NCI-H460 (cell line): ENCODE measurements at places on chromosomes 4 and X.

DNA sequence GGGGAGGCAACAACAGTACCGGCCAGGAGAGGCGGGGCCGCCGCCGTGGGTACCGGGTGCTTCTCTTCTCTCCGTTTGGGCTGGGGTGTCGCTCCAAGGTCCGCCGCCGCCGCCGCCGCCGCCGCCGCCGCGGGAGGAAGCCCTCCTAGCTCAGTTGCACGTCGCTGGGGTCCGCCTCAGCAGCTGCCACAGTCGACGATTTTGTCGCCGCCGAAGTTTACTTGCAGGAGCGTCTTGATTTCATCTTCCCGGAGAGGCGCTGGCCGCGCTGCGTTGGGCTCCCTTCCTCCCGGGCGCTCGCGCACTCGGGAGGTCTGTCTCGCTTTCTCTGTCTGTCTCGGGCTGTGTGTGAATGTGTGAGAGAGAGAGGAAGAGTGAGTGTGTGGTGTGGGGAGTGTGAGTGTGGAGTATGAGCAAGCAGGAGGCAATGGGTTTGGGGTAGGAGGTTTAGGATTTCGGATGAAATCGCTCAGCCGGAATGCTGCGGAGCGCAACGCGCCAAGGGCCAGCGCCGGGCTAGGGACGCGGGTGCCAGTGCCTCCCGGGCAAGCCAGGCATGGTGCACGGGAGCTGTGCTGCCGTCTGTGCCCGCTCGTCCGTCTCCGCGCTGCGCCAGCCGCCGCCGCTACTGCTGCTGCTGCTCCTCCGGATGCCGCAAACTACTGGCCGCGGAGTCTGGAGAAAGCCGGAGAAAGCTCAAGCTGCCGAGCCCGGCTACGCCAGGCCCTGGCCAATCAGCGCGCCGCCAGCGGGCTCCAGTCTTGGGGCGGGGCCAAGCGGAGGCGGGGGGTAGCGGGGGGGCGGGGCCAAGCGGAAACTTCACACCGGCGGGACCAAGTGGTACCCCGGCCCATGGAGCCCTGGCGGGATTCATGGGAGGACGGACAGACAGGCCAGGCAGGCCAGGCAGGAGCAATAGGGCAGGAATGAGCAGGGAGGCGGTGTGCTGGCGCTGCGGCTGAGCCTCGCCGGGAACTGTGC is at the start of gene PCDH19:
Gene PCDH19 (minus strand): TSS at position 664 of the 981 bp plus-strand sequence. CDS start 1,676 bp downstream, outside the sequence.
- DNase-seq: peak; percentile 63

DNA sequence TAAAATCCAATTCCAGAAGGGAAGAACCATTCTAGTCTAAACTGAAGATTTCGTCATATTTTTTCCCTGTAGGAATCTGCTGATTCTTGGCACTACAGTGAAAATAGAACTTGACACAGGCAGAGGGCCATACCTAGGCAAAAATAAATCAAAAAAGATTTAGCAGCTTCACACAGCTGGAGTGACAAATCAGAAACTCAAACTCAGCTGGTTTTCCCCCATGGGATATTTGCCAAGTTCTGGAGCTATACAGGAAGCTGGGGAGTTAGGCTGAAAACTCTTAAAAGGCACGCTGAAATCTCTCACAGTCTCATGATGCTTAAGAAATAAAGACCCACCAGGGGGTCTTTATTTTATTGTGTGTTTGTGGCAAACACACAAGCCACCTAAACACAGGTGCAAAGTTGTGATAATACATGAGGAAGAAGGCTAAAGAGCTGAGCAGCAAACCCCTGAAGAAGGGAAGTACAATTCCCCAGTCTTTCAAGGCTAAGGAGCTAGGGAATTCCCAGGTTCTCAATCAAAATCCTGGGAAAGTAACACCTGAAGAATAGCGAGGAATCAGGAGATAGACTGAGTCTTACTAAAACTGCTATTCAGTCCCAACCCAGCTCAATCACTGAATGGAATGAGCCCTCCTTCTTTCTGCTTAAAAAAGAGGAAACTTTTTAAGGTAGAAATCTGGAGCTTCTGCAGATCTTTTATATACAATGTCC is 32.1 kb upstream of the BEND2 start:
- DNase-seq: no peak

- DNase-seq: no peak
These were observed 73.1 kb downstream of the CXXC4 start for GRCh38 chr4:104421566-104421965.

- DNase-seq: peak; percentile 38
These were observed 229.6 kb downstream of the PRDM5 start for GRCh38 chr4:120692964-120693363.

- DNase-seq: peak; percentile 30
These were observed at the start of gene MAP3K15 for GRCh38 chrX:19514791-19515614. MAP3K15 (minus strand) TSS chrX:19515508; CDS start chrX:19515261, 247 bp downstream.

- no peak for DNase-seq
These were observed 541.3 kb upstream of the TENM3 start for GRCh38 chr4:181701894-181702293.

GRCh38 chrX:153602601-153603000 is 3.7 kb upstream of the CCNQ start:
- DNase-seq: no peak

DNA sequence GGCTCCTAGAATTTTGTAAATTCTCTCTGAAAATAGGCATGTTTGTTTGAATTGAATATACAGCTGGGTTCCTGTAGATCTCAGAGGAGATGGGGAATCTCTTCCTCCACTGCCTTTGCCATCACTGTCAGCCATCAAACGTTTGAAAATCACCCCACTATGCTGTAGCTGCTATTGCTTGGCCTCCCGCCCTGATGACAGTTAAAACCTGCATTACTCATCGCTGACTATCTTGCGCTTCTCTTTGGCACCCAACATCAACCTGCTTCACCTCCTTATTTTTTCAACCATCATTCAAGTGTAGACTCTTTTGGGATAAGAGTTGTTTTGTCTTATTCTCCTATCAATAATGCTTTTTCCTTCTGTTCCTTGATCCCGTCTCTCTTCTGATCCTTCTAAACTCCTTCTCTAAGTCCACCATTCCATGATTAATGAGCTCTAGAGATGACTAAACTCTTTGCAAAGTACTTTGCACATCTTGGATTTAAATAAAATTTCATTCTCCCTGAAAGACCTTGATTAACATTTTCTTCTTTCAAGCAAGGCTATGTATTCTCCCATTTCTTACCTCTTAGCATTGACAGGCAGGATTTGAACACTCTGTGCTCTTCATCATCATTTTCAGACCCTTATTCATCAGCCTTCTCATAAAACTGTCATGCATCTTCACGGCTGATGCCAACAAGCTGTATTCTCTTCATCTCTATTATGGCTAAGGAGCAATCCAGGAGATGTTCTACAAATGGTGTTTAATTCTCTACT is 133.0 kb downstream of the SNCA start:
- no peak for DNase-seq

DNA sequence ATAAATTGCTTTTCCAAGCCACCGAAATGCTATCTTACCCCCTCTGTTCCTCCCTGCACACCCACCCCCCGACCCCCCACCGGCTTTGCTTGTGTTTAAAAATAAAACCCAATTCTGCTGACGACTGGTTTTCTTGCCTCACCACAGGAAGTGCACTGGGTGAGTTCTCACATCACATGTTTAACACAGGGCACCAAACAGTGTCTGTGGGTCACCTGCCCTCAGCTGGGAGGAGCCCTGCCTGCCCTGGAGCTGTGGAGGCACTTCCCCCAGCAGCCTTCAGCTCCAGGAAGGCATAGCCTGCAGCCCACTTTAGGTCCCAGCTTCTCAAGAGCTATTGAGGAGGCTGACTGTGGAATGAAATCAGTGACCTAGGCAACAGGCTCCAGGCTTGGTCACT is 8.8 kb downstream of the TMEM255A start:
- no peak for DNase-seq

DNA sequence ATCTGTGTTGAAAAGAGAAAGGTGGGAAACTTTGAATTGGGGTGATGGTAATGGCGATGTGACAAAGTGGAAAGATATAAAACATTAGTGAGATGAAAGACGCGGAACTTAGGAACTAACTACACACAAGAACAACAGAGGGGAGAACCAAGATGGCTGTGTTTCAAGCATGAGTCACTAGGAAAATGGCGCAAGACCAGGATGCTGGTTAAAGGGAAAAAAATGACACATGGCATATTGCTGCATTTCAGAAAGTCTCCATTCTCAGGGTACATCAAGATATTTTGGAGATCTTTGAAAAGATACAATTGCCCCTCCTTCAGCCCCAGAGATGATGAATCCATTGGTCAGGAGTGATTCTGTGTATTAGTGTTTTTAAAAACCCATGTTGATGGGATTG is 164.4 kb downstream of the FBXO8 start:
- no peak for DNase-seq

DNA sequence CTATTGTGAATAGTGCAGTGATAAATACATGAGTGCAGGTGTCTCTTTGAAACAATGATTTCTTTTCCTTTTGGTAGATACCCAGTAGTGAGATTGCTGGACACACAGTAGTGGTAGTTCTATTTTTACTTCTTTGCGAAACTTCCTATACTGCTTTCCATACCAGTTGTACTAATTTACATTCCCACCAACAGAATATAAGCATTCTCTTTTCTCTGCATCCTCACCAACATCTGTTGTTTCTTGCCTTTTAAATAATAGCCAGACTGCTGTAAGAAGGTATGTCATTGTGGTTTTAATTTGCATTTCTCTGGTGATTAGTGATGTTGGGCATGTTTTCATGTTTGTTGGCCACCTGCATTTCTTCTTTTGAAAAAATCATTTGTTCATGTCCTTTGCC is 105.9 kb downstream of the COL4A6 start:
- DNase-seq: no peak

GRCh38 chr4:14987054-14987453 is 15.2 kb upstream of the CPEB2 start:
- no peak for DNase-seq

DNA sequence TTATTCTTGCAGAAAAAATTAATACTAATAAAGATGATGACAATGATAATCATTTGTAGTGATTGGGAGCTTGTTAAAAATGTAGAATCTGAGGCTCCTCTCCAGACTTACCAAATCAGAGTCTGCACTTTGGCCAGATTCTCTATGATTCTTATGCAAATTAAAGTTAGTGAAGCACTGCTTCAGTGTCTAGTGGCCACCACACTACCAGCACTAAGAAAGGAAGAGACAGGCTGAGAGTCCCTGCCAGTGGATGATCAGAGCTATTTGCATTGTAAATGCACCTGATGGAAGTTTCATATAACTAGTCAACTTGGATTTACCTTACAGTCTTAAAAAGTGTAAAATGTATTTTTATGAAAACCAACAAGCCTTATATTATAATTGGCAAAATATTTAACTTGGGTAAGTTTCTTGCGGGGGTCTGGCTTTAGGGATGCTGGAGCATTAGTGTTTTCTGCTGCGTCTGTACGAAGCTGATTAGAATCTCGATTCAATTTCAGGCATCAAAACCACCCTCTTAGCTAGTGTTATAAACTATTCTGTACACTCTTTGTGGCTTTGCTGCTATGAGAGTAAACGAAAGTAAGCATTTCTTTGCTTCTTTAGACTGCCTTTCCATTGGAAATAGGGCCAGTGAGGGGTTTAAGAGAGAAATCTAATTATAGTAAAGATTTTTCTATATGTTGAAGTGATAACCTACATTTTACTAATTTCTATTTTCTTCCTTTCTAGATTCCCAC is 114.1 kb downstream of the TLL1 start:
- no peak for DNase-seq

DNA sequence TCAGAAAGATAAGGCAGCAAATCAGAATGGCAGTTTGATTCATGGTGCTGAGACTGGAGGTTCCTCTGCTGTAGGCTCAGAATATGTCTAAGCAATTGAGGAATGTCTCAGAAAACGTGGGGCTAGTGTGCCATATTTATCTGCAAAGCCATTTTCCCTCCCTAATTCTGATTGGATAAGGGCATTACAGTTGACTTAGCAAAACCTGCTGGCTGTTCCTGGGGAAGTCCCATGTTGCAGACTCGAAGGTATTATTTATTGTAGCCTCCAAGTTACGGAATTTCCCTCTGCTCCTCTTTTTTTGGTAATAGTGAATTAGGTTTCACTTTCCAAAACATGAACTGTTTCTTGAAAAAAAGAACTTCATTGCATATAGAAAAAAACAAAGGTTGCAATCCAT is at the start of gene CXCL10:
Gene CXCL10 (minus strand): TSS at position 109 of the 400 bp plus-strand sequence. CDS start 66 bp downstream, at position 43.
- no peak for DNase-seq

DNA sequence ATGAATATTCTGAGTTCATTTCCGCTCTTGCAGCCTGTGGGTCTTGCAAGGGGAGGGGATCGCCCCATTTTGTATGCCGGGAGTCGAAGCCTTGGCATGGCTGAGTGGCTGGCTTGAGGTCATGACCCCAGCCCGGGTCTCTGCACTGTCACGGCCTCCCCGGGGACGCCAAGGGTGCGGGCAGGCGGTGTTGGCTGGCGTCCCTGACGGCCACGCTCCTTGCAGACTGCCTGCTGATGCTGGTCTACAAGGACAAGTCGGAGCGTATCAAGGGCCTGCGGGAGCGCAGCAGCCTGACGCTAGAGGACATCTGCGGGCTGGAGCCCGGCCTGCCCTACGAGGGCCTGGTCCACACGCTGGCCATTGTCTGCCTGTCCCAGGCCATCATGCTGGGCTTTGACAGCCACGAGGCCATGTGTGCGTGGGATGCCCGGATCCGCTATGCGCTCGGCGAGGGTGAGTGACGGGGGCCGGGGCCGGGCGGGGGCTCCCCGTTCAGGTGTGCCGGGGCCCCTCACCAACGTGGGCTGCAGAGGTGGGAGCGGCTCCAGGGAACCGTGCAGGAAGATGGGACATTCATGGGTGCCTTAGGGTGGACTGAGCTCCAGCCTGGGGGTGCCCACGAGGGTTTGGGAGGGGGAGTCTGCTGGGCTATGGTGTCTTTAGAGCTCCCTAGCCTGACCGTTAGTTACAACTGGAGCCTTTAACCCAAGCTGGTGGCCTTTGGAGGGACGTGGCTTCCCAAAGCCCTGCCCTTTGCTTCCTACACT is 10.3 kb downstream of the DOK7 start:
- no peak for DNase-seq

DNA sequence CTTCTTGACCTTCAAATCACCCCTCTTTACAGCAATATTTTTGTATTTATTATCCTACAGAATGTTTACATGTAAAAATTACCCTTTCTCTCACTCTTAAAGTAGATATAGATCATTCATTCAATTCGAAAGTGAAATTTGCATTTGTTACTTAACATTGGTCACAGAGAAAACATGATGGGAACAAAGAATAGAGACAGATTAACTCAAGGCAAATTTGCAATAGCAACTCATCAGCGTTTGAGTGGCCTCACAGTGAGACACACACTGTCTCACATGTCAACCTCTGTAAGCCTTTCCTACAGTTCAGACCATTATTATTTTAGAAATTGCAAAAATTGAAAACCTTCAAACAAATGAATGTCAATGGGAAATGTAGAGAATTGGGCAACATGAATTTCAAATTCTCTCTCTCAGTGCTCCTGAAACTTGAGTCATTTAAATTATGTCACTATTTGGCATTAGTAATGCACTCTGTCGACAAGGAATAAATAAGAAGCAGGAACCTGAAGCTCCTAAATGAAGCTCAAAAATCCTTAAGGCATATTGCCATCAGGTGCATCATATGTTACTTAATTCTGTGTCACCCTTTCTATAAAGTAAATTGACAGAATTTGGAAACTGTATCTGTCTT is 148.3 kb upstream of the ANXA10 start:
- DNase-seq: no peak

- DNase-seq: no peak
These were observed 96.9 kb upstream of the MID1IP1 start for GRCh38 chrX:38704146-38704882.

GRCh38 chrX:55638933-55639332 is 15.7 kb downstream of the FOXR2 start:
- no peak for DNase-seq
